ENCODE measurements at places on chromosomes 11 and 22.

DNA sequence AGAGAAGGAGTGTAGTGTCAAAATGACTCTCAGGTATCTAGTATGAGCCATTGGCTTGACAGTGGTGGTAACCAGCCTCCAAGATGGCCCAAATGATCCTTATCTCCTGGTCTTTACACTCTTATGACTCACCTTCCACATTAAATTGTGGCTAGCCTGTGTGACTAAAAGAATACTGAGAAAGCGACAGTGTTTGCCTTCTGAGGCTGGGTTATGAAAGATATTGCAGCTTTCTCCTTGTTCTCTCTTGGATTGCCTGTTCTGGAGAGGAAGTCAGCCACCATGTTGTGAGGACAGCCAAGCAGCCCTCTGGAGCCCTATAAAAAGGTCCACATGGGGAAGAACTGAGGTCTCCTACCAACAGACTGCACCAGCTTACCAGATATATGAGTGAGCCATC lies 15.8 kb downstream of the C11orf71 start:
- DNase-seq = no peak

GRCh38 chr11:69010964-69011623 lies 2.0 kb downstream of the MRGPRF start:
- peak; percentile 70 for DNase-seq

GRCh38 chr22:45843031-45843430 lies 133.9 kb downstream of the WNT7B start:
- no peak for DNase-seq

- no peak for DNase-seq
Measured at GRCh38 chr22:47987885-47988515, 1225.5 kb downstream of the TBC1D22A start.

DNA sequence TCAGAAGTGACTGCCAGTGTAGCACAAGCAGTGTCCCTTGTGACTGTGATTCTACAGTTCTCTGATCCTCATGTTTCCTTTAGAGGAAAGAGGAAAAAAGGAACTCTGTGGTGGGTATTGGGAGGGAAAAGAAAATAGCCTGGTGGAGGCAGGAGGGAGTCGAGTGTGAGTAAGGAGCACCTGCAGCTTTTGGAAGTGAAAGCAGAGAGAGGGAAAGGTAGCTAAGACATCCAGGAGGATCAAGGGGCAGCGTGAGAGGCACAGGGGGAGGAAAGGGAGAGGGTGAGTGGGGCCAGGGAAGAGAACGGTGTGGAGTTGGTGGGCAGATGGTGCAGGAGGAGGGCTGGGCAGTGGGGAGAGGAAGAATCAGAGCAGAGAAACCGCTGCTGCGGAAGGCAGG lies 12.4 kb downstream of the TMA7B start:
- DNase-seq = no peak

- DNase-seq = no peak
Measured at GRCh38 chr11:123135863-123136446, 59.1 kb downstream of the CLMP start.

- peak; percentile 46 for DNase-seq
Measured at GRCh38 chr11:103202048-103202651, 92.9 kb downstream of the DYNC2H1 start.

DNA sequence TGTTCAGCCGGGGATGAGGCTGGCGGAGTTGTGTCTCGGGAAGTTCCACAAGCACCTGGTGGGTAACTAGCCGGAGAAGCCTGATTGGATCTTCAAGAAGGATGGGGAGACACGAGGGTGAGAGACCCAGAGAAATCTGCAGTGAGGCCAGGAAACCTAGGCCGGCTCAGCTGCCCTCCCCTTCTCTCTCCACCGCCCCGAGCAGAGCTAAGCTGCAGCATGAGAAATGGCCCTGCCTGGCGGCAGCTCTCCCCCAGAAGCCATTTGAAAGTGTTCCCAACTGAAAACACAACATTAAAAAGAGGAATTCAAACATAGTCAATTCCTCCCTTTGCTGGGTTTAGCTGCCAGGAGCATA lies 77.8 kb upstream of the SHISAL1 start:
- DNase-seq = no peak

GRCh38 chr11:19116971-19117759 lies at the start of gene ZDHHC13:
Gene ZDHHC13 (plus strand): TSS chr11:19117168. CDS start chr11:19117250, 82 bp downstream.
- DNase-seq = peak; percentile 98

- DNase-seq = no peak
Measured at GRCh38 chr11:12024254-12024926, 16.0 kb upstream of the DKK3 start.

- no peak for DNase-seq
Measured at GRCh38 chr11:67267188-67268080, 1.2 kb downstream of the GRK2 start.

GRCh38 chr11:96096360-96096759 lies 172.5 kb upstream of the MTMR2 start:
- DNase-seq = no peak
